EL (cell line): ENCODE measurements at places on chromosomes 13 and 19.

GRCh38 chr13:91894316-91894715 lies 495.9 kb downstream of the GPC5 start:
- DNase-seq = no peak

- no peak for DNase-seq
Observed at GRCh38 chr19:47323872-47324271, 8.1 kb upstream of the C5AR2 start.

- no peak for DNase-seq
Observed at GRCh38 chr13:75309981-75310580, 171.9 kb downstream of the TBC1D4 start.

DNA sequence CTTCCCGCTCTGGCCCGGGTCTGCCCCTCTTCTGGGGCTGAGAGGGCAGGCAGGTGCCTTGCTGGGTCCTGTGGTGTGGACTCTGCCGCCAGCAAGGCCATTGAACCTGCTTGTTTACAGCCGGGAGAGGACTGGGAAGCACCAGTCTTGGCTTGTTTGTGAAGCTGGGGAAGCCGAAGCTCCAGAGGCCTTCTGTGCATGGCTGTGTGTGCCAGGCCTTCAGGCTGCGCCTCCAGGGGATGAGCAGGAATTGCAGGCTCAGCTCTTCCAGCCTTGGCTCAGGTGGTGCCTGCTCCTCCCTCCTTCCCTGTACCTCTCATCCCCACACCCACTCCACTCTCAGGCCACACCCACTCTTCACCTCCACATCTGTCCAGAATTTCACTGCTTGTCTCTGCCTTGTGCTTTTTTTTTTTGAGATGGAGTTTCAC lies 17.5 kb downstream of the NDUFB7 start:
- DNase-seq = no peak

- no peak for DNase-seq
Observed at GRCh38 chr13:36973621-36974295, 25.4 kb downstream of the ALG5 start.

DNA sequence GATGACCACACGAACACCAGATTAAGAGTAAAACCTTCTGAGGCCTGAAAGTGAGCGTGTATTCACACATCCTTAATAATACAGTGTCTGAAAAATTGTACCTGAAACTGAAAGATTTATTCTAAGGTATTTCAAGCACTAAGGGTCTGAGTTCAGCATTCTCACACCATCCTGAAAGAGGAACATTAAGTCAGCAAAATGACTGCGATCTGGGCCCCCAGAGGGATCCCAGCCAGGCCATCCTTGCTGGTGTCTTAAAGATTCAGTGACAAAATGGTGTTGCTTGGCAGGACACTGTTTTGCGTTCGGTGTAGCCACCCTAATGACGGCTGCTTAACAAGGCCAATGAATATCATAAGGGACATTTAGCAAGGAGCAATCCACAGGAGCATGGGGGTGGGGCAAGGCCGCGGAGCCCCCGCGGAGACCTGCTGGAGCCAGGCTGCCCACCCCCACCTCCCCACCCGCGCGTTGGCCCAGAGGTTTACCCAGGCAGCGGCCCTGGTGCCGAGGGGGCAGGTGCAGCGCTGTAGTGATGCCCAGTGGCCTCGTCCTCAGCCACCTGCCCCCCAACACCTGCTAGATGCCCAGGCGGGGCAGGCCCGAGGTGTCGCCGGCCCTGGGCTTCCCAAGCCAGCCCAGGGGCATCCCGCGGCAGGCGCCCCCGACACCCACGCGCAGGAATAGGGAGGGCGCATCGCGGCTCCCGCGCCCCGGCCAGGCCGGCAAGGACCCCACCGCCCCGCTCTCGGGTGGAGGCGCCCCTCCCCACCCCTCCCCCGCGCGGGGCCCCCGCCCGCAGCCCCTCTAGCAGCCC lies 742 bp downstream of the NALCN start:
- no peak for DNase-seq

- DNase-seq = no peak
Observed at GRCh38 chr13:56515441-56515840, 625.3 kb upstream of the PRR20A start.

DNA sequence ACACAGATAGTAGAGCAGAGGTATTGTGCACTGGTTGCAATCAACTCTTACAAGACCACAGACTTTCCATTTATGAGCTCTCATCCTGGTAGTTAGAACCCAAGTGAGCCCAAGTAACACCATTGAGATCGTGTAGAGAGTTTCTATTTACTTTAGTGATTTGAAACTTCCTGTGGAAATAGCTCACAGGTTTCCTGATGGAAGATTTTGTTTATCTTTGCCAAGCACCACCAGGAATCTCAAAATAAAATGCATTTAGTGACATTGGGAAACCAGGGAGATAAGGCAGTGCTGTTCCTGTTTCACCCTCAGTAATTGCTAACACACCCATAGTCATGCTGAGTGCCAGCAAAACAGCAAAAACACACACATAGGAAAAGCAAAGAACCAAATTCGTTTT lies 102.5 kb downstream of the FLT1 start:
- no peak for DNase-seq

DNA sequence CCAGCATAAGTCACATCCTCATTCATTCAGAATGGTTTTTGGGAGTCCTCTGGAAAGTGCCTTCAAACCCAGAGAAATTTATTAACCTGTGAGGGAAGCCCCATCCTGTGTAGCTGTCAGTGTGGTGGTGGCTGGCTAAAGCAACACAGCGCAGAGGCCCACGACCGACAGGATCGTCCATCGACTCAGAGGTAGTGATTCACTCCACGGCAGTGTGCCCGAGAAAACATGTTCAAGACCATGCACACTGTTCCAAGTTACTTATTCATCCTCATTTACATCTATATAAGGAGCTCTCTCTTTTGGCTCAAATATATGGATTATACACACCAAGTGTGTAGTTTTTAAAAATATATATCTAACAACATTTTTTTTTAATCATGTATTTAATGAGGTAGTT lies 96.3 kb upstream of the SLC15A1 start:
- DNase-seq = no peak

DNA sequence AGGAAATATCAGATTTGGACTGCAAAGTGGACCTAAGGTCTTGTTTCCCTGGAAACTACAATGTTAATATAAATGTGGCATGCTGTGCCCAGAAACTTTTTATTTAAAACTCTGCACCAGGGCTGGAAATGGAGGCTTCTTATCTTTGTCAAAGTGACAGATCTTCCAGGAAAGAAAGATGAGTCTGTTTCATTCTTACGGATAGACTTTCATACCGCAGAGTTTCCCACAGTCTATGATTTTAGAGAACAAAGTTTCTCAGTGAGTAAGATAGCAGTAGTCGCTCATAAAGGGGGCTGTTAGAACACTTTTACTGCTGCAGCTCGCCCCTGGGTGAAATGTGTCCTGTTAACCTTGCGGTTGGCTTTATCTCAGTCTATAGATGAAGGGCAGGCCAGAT lies 6.7 kb downstream of the CLEC11A start:
- no peak for DNase-seq

DNA sequence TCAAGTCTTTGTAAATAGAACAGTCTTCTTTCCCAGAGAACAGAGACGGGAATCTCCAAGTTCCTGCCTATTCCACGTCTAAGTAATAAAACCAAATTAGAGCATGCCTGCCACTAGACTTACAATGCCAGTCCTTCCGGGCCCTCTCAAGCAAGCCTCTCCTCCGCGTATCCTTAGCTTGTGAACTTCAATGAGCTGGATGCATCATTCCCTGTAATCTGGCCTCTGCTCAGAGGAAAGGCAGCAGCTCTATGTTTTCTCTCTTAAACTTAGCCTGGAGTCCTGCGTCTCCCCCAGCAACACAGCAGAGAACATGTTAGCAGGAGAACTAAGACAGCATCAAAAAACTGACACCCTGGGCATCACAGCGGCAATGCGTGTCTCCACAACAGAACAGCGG lies 8.2 kb downstream of the NALCN start:
- peak; percentile 6 for DNase-seq

DNA sequence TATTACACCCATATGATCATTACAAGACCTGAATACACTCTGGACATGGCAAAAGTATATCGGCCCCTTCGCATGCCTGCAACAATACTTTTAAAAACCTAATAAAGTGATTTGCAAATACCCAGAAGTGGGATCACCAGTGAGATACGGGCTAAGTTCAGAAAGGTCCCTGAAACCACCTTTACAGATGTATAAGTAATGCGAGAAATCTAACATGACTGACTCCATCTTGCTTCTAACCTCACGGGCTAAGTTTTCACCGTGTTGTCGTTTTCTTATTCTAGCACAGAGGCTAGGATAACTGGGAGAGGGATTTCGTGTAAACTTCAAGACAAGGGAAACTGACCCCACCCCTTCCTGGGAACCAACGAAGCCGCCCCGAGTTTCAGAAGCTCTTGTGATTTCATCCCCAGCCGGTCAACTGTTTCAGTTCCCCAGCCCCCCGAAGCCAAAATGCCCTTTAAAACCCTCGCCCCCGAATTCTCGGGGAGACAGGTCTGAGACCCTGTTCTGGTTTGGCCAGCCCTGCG lies 703 bp downstream of the NEK3 start:
- DNase-seq = peak; percentile 44

DNA sequence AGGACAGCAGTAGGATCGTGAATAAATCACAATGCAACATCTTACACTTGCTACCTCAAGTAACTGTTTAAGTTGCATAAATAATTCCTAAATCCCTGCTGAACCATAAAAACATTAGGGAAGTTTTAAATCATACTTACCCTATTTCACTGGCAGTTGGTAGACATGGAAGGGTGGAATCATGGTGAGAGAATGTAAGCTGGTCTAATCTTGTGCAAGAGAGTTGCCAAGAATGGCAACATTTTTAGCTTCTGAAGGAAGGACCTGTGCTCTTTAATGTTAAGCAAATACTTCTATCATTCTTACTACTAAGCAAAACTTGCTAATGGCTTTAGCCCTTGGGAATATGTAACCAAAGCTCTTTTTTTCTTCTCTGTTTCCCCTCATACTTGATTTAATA lies 46.8 kb downstream of the MTUS2 start:
- DNase-seq = no peak

DNA sequence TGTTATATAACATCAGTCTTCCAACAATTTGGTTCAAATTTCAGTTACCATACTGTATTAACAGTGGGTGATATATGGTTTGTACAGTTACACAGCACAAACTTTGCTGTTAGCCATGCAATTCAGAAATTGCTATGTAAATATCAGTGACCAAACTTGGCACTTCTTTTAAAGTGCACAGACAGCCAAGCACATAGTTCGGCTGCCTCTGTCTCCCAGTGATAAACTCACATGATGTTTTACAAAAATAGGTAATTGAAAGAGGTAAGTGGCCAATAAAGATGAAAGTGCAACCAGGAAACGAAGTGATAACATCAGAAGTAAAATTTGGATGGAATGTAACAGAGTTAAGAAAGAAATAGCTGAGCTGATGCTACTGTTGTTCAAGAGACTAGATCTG lies 143.9 kb downstream of the PCDH9 start:
- DNase-seq = no peak

DNA sequence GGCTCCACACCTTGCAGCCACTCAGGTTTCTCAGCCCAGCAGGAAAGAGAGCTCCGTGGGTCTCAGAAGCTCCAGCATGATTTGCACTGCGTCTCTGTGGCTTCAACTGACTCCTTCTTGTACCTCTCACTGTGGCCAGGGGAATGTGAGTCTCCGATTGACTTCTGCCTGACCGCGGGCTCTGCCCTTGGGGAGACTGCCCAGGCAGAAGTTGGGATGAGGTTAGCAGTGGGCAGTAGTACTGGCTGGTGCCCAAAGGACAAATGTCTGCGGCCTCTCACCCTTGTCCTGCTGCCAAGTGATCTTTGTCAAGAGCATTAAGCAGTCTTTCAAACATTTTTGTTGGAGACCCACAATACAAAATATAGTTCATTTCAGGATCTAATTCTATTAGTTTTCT lies 34.4 kb upstream of the FXYD3 start:
- no peak for DNase-seq

- no peak for DNase-seq
Observed at GRCh38 chr13:82938644-82939043, 943.6 kb downstream of the SLITRK1 start.

GRCh38 chr19:5594521-5594950 lies 26.8 kb upstream of the TINCR start:
- no peak for DNase-seq

GRCh38 chr19:30692181-30692811 lies 320.1 kb downstream of the ZNF536 start:
- DNase-seq = no peak

GRCh38 chr13:110636053-110636475 lies 20.7 kb downstream of the NAXD start:
- DNase-seq = no peak

GRCh38 chr19:19752760-19753403 lies 20.0 kb upstream of the ZNF14 start:
- DNase-seq = no peak

DNA sequence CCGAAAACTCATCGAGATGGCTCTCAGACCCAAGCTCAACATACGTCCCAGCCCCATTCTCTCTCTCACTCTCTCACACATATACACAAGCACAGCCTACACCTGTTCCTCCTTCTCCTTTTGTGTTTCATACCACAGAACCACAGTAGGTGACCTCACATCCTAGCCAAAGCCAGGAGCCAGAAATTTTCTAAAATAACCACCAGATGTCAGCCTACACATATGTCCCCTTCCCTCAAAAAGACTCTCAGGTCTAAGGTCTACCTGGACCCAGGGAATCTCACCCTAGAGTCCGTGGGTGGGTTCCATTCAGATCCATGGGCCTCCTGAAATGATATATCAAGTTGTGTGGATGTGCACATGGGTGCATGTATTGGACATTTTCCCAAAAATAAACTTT lies 104.2 kb upstream of the IPO5 start:
- DNase-seq = peak; percentile 25

GRCh38 chr13:53191091-53191490 lies 162.5 kb downstream of the OLFM4 start:
- DNase-seq = peak; percentile 62

- no peak for DNase-seq
Observed at GRCh38 chr13:102035969-102036368, 365.9 kb downstream of the FGF14 start.

DNA sequence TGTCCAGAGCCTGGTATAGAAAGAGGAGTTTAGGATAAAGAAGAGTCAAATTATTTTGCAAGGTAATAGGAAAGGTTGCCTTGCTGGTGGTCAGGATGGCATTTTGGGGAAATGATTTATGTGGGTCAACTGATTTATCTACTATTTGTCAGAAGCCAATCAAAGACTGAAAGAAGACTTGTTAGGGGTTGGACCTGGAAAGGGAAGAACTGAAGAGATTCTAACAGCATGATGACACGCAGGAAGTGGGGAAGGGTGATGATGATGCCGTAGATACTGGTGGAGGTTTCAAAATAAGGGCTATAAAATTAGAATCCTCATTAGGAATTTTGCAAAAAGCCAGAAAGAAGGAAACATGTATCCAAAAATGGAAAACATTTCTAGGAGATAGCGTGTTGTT lies 60.7 kb upstream of the FGF14 start:
- no peak for DNase-seq

- no peak for DNase-seq
Observed at GRCh38 chr13:100540621-100541020, 48.0 kb downstream of the GGACT start.

GRCh38 chr13:26062853-26063444 lies 11.1 kb upstream of the SHISA2 start:
- DNase-seq = peak; percentile 43
